Large intestine (tissue), 12 donors: ENCODE measurements at places on chromosomes 6 and 20. TPM values are rescaled to one million over a fixed set of nuclear protein-coding genes. Genes with fewer than 3 reads are reported as not detected.
A peak's percentile ranks its signal among the peaks of the same experiment; 100 is the strongest.

DNA sequence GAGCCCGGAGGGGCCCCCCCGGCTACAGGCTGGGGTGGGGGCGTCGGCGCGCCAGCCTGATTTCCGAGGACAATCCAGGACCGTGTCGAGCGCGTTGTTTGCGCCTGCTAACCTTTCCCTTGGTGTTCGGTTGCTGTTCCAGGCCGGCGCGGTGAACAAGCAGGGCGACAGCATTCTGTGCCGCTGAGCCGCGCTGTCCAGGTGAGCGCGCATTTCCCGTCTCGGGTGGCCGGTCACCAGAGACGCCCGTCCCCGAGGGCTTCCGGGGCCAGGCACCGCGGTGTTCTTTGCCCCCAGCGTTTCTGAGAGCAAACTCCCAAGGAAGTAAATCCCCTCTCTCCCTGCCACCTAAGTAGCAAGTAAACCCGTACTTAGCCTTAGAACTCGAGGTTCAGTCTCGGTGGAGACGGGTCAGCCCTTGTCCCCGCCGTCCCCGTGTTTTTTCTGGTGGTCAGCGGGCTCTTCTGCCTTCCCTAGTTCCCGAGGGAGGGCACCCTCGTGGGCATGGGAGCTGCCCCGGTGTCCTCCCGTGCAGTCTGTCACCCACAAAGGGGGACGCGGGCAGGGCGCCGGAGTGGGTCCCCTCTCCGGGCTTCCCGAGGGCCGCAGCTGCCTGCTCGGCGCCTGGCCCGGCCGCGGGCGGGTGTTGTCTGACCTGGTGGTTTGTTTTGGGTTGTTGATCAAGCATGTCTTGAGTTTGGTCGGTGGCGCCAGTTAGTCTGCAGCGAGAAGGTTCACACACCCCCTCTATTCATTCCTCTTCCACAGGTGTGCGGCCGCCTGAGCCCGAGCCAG, 1.5 kb downstream of the ID4 start:
- peak; percentile 67 for DNase-seq

Gene HSPA12B
- 6.3 TPM for polyA plus RNA-seq

- no peak for DNase-seq
Measured at GRCh38 chr6:44075647-44076355, 51.5 kb downstream of the MRPL14 start.

Gene CLPSL1
- polyA plus RNA-seq, result not detected

Gene BMP5
- polyA plus RNA-seq, result 26.8 TPM

DNA sequence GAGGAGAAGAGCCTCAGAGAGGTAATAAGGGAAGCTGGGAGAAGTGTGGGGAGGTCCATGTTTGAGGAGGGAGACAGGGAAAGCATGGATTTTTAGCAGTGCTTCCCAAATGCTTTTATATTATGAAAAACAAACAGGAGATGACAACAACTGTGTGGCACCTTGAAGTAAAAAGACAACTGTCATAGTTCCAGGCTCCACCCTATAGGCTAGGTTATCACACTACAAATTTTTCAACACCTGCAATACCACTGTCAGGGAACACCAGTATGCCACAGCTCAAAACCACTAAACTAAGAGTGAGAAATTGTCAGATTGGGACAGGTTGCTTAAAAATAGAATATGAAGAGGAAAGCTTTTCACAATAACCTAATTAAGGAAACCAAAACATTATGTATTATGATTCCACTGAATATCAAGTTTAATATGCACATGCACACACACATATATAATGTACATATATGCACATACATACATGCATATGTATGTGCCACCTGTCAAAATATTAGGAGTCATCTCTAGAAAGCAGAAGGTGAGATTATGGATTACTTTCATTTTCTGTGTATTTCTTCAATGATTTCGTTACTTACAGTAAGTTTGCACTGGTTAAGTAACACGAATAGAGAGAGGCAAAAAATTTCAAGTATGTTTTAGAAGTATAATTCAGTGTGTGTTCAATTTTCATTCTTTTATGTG, 261.2 kb downstream of the PTPRK start:
- no peak for DNase-seq

- DNase-seq, result no peak
Measured at GRCh38 chr6:42259286-42259685, 41.6 kb upstream of the MRPS10 start.

Gene HS3ST5
- polyA plus RNA-seq, result 2.4 TPM

- DNase-seq, result no peak
Measured at GRCh38 chr6:4941782-4942672, 61.8 kb downstream of the RPP40 start.

Gene RCAN2
- polyA plus RNA-seq, result 4.7 TPM

DNA sequence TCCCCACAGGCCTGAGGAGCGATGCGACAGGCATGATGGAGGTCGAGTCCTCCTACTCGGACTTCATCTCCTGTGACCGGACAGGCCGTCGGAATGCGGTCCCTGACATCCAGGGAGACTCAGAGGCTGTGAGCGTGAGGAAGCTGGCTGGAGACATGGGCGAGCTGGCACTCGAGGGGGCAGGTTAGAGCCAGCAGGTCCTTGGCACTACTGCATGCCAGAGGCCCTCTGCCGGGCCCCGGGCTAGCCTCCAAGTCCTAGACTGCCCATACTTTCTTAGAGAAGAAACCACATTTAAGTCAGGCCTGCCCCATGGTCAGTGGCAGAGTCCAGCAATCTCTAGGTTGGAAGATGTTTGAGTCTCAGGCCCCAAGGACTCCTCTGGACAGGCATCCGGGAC, 32.1 kb downstream of the PKIG start:
- DNase-seq, result no peak

GRCh38 chr20:32432277-32432676, 74.1 kb downstream of the ASXL1 start:
- DNase-seq, result no peak

DNA sequence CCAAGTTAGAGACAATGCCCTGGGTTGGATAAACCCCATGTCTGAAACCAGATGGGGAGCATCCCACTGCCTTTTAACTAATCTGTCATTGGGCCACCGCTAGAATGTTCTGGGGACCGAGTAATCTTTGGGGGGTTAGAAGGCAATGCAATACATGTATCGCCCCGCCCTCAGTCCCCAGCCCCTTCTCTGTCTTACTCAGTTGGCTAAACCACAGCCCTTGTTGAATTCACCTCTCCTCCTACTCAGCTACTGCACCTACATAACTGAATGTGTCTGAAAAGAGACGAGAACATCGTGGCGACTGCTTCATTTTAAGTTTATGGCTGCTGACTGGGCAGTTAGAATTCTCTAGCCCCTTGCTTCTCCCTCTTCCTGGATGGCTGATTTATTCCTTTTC, 15.1 kb upstream of the CCR6 start:
- no peak for DNase-seq

Gene DEFB126
- not detected for polyA plus RNA-seq

DNA sequence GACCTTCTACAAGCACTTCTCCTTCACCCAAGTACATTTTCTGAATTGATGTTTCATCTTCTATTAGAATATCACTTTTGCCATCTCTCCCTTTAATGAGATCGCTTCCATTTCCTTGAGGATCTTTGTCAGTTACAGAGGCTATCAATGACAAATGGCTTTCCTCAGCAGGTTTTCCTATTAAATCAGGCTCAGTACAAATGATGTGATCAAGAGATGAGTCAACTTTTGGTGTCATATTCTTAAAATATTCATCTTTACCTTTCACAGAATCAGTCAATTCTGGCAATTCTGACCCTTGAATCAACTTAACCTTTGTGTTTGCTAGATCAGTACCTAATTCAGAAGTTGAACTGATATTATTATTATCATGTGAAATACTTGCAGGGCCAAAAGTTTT, 37.3 kb downstream of the DST start:
- DNase-seq, result no peak

DNA sequence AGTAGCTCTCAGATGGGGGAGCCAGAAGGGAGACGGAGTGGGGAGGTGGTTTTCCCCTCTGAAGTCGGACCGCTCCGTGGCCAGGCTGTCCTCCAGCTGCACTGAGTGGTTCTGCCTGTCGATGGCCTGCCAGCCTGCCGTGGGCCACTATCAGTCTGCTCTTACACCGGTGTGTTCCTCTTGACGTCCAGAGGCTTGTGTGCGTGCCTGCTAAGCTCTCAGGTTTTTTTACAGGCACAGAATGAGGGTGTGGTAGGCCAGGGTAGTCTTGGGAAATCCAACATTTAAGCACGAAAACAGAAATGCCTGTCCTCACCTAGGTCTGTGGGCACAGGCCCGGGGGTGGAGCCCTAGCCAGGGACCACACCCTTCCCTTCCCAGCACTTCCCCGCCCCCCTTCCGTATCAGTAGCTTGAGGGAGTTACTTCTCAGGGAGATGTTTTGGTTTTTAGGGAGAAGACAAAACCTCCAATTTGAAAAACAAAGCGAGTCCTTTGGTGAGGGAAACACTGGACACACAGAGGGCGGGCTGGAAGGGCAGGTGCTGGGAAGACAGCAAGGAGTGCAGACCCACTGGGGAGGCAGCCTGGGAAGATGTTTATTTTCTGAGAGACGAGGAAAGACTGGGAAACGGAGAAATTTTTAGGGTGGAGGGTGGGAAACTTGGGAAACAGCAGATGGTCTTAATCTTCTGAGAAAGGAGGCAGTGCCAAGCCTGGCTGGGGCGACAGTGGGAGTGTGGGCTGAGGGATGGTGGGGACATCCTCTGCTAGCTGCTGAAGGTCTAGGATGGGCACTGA, 106.5 kb downstream of the LY86 start:
- peak; percentile 59 for DNase-seq

DNA sequence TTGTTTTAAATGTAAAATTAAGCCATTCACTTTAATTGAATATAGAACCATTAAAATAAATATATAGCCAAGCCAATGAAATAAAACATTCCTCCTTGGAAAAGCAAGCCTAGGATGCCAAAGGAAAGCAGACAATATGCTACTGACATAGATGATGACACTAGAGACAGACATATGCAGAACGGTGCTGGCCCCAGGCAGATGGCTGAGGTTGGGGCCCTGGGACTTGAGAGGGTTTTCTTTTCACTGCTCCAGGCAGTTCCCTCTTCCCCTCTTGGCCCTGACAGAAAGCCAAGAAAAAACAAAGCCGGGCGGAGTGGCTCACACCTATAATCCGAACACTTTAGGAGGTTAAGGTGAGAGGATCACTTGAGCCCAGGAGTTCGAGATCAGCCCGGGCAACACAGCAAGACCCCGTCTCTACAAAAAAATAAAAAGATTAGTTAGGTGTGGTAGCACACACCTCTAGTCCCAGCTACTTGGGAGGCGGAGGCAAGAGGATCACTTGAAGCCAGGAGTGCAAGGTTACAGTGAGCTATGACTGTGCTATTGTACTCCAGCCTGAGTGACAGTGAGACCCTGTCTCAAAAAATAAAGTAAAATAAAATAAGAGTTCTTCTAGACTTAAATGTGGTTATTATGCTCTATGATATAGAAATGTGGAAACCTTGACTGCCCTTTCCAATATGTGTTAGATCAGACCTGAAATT, 31.2 kb downstream of the FASTKD5 start:
- no peak for DNase-seq

- DNase-seq, result no peak
Measured at GRCh38 chr6:42302411-42302810, 84.8 kb upstream of the MRPS10 start.

Gene COX4I2
- polyA plus RNA-seq, result 1.8 TPM

DNA sequence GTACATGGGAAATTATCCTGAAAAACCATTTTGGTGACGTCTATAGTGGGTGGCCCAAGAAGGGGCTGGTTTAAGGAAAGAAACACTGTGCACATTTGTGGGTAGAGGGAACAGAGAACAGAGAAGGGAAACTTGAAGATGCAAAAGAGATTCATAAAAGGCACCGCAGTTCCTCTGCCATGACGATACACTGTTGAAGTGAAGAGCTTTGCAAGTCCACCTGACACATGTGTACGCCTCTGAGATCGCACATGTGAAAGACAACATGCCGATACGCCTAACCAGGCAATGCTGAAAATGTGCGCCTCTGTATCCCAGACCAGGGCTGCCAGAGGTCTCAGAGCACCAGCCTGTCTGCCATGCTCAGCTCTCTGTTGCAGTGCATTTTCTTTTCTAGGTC, 180.9 kb downstream of the KIF16B start:
- DNase-seq, result no peak

Gene LPIN3
- 54.5 TPM for polyA plus RNA-seq

Gene DZANK1
- polyA plus RNA-seq, result 2.4 TPM

- DNase-seq, result no peak
Measured at GRCh38 chr6:37987018-37987417, 167.5 kb downstream of the ZFAND3 start.

GRCh38 chr6:153790876-153791473, 248.1 kb upstream of the OPRM1 start:
- DNase-seq, result no peak
